OCI-M1 (cell line): ENCODE measurements at places on chromosomes 7 and 10.
A peak's percentile ranks its signal among the peaks of the same experiment; 100 is the strongest.

DNA sequence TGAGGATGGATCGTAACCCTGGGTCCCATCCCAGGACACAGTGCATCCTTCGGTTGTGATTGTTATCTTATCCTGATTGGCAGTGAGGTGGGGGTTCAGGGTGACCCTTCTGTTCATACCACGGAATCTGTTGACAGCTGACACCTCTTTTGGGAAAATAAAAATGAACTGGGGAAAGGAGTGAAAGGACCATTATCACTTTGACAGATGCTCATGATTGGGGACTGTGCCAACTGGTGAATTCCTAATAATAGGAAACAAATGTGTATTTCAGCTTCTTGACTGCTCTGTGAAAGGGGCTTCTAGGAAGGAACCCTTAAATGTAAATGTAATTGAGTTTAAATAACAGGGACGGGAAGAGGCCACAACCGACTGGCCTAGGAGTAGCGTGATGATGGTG is 65.4 kb downstream of the CELF2 start:
- DNase-seq, result no peak

- DNase-seq, result no peak
These were observed 13.6 kb downstream of the MRPS33 start for GRCh38 chr7:141001122-141001521.

- DNase-seq, result peak; percentile 20
These were observed 7.7 kb upstream of the CCDC172 start for GRCh38 chr10:116316503-116316902.

GRCh38 chr7:84137812-84138211 is 56.8 kb downstream of the SEMA3A start:
- no peak for DNase-seq

GRCh38 chr10:34813626-34814222 is 1.4 kb downstream of the PARD3 start:
- no peak for DNase-seq

DNA sequence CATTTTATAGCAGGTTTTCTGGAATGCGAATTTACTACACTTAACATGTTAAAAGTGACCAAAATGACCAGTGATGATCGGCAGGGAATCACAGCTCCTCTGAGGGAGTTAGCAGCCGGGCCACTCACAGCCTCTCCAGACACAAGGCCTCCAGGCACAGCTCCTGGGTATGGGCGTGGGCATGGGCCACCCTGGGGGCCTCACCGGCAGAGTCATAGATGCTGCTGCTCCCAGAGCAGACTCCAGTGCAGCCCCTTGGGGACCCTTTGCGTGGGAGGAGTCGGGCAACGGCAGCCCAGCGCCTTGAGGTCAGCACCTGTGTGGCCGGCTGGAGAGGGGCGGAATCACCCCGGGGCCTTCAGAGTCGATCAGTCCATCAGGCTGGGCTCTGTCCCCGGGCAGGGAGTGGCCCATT is 8.6 kb downstream of the KNDC1 start:
- DNase-seq, result no peak

DNA sequence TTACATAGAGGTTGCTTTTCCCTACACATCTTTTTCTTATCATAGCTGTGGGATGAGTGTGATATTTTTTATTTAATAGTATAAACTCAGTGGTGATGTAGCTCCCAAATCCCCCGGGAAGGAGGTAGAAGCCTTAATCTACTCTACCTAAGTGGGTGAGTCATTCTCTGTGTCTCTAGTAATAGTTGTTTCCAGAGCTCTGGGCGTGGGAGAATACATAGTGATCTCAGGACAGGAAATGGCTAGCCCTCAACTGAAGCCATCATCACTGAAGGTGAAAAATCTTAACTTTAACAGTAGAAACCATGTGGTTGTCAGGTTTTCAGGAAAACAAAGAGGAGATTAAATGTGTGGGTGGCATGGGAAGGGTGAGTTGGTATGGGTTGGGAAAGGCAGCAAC is 278.4 kb downstream of the ANKRD30A start:
- DNase-seq, result no peak

DNA sequence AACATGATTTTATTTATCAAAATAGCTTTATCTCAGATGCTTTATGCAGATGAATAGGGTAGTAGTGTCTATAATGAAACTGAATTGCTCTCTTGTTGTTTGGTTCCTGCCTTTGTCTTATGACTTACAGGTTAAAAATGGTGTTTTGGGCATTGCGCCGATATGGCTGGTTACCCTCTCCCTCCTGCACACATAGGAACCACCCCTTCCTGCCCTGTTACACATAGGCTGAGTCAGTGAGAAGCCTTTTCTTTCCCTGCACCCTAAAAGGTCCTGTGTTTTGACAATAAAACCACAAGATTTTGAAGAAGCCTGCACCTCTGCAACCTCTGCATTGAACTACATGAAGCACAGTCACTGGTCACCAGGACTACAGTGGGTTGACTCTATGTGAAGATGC is 655.8 kb upstream of the ANKRD30A start:
- no peak for DNase-seq

GRCh38 chr10:122468307-122468925 is 7.1 kb downstream of the HTRA1 start:
- DNase-seq, result no peak

DNA sequence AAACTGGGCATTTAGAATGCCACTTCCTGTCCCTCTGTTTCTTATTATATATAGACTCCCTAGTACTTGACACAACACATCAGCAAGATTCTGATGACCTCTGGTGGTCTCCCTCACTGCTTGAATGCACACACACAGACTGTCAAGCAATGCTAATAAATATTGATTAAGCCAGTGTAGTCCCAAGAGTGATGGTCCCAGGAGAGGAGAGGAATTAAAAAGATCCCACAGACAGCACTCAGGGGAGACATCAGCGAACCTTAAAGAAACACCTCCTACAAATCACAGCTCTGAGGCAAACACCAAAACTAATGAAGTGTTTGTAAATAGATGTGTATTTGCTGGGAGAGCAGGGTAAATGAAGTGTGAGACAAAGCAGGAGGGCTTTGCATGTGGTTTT is 1291.2 kb downstream of the XPNPEP1 start:
- DNase-seq, result no peak

GRCh38 chr7:31981874-31982390 is 88.3 kb downstream of the PDE1C start:
- DNase-seq, result no peak

GRCh38 chr7:17986851-17987250 is 40.8 kb downstream of the PRPS1L1 start:
- DNase-seq, result no peak

- DNase-seq, result no peak
These were observed 3.3 kb downstream of the SUN3 start for GRCh38 chr7:48025624-48026023.

DNA sequence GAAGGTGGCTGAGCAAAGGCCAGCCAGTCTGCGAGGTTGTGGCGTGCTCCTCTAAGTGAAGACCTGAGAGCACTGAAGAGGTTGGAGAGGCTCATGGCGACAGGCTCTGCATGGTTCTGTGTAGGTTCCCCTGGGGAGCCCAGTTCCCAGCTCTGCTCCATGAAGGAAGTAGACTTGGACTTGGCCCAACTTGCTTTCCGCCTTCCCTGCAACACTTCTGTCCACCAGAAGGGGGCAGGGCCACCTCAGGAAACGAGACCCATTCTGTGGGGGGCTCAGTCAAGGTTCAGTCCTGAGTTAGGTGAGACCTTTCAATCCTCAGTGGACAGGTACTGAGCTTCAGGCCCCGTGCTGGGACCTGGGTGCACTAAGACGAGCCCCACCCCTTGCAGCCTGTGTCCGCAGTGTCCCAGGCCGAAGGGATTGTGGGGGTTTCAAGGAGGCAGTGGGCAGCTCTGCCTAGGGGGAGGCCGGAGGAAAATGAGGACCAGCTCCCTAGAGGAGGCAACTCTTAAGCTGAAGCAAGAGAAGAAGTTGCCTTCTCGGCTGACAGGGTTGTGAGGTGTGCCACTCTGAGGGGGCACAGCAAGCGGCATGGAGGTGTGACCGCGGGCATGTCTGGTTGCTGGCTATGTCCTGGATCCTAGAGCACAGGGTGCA is 15.0 kb upstream of the PCBD1 start:
- DNase-seq, result peak; percentile 60

GRCh38 chr7:155411718-155412415 is 46.1 kb upstream of the EN2 start:
- DNase-seq, result no peak

- DNase-seq, result no peak
These were observed 48.5 kb upstream of the PPP2R2D start for GRCh38 chr10:131852176-131852822.

DNA sequence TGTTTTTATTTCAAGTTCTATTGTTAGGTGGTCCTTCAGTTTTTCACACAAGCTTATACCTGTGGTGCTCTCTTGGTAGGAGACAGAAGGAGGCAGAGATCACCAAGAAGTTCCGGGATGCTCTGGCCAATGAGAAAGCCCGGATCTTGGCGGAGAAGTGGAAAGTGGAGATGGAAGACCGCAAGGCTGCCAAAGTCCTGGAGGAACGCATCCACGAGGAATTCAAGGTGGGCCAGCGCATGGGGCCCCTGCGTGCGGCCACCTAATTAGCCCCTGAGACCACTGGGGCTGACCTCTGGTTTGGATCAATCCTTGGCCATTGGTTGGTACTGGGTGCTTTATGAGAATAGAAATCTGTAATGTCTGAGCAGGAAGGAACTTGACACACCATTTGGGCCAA is 33.6 kb downstream of the SH2D4B start:
- DNase-seq, result no peak

DNA sequence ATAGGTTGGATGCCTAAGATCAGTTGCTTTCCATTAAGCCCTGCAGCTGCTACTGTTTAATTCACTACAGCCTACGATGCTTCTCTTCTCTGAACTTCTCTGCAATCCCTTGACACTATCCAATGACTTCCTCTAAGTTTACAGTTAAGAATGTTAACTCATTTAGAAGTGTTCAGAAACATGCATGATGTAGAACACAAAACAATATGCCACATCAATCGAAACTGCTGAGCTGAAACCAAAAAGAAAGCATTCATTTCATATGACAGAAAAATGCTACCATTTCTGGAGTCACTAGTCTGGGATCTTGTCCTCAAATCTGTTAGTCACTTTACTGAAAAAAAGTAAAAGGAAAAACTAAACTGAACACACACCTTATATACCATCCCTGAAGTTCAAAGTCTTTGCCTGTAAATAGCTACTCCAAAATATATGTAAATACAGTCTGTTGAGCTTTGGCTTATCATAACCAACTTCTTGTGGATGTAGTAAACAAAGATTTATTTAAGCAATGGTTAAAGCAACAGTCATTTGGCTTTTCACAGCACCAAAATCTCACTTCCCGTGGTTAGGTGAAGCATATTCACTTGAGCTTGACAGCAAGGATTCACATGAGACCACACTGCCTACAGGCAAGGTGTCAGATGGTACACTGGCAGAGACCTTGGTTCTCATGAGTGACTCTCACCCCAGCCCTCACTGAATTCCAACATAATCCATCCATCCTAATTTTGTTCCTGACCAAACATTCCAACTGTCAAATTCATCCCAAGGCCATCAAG is 187.0 kb downstream of the PPP1R17 start:
- DNase-seq, result no peak

DNA sequence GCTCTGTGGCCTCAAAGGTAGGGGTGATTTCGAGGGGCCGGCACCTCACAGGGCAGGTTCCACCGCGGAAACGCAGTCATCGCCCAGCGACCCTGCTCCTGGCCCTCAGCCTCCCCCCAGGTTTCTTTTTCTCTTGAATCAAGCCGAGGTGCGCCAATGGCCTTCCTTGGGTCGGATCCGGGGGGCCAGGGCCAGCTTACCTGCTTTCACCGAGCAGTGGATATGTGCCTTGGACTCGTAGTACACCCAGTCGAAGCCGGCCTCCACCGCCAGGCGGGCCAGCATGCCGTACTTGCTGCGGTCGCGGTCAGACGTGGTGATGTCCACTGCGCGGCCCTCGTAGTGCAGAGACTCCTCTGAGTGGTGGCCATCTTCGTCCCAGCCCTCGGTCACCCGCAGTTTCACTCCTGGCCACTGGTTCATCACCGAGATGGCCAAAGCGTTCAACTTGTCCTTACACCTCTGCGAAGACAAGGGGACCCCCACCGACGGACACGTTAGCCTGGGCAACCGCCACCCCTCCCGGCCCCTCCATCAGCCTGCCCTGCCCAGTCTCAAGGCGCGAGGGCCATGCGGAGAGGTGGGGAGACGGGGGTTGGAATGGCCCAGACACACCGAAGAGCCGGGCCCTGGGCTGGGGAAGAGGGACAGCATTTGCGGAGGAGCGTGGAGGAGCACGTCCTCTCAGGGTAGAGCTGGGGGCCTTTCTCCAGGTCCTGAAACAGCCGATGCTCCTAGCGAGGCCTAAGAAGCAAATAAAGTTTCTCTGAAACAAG is 6.0 kb downstream of the SHH start:
- DNase-seq, result no peak

DNA sequence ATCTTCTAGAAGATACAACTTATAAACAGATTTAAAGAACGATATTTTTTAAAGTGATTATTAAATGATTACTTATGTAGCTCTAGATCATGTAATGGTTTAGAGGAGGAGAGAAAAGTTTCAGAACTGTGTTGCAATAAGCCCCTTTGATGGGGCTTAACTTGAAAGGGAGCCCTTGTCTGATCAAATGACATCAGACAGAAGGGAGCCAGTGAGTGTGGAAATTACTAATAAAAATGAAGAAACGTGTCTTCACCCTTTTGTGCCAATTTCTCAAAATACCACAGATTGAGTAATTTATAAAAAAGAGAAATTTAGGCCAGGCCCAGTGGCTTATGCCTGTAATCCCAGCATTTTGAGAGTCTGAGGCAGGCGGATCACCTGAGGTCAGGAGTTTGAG is 318.2 kb downstream of the EXOC4 start:
- no peak for DNase-seq

GRCh38 chr10:112639298-112639697 is 192.3 kb downstream of the VTI1A start:
- DNase-seq, result no peak

GRCh38 chr10:571688-572451 is 117.6 kb downstream of the DIP2C start:
- DNase-seq, result no peak

DNA sequence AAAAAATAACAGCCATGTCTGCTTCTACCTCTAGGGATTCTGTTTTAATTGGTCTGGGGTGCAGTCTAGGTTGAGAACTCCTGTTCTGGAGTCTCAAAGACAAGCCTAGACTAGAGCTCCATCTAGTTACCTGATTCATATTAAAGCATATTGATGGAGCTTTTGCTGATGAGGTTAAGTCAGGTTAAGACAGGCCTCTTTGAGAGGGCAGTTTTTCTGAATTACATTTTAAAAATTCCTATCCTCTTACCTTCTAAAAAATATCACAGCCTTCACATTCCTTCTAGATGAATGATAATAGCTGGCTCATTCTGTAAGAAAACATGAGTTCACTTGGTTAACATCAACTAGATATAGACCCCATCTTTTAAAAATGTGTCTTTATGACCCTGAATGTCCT is 28.9 kb downstream of the MGAM start:
- DNase-seq, result no peak
